ENCODE measurements at places on chromosomes 7 and 10.
A peak's percentile ranks its signal among the peaks of the same experiment; 100 is the strongest.

GRCh38 chr10:71623098-71623985 is 96.2 kb downstream of the C10orf105 start:
- DNase-seq = no peak

GRCh38 chr7:17153536-17153935 is 144.9 kb upstream of the AHR start:
- no peak for DNase-seq

DNA sequence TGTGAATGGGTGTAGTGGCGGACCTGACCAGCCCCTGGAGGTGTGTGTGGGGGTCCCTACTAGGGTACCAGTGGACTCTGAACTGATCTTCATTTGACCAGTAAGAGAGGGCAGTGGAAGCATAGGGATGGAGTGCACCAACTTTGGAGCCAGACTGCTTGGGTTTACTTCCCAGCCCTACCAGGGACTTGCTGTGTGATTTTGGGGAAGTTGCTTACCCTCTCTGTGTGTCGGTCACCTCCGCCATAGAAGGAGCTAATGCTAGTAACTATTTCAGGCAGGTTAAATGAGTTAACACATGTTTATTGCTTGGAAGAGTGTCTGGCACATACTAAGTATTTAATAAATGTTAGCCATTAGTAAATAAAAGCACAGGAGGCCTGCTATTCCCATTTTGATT is 6.6 kb downstream of the ADCYAP1R1 start:
- DNase-seq = no peak

- DNase-seq = no peak
These were observed 65.6 kb downstream of the PTEN start for GRCh38 chr10:87928996-87929395.

GRCh38 chr7:11182736-11183135 is 209.1 kb downstream of the PHF14 start:
- DNase-seq = peak; percentile 12

GRCh38 chr10:7408291-7409044 is 2.4 kb downstream of the SFMBT2 start:
- DNase-seq = no peak

- no peak for DNase-seq
These were observed 1.8 kb downstream of the SNCG start for GRCh38 chr10:86960003-86960862.

DNA sequence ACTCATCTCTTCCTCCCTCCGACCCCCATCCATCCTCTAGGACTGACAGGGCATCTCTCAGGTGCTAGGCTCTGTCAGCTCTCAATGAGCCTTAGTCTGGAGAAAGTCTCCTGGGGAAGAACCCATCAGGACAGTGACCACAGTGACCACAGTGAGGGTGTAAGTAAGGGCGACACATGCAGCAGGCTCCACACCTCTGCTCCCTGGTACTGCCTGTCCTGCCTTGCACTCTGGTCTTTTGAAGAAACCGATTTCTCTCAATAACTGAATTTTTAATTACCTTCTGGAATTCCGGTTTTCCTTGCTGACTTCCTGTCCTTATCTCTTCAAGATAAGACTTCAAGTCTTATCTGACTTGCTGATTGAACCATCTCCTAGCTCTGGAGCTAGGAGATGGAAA is 190.2 kb downstream of the ACTR3B start:
- DNase-seq = no peak

DNA sequence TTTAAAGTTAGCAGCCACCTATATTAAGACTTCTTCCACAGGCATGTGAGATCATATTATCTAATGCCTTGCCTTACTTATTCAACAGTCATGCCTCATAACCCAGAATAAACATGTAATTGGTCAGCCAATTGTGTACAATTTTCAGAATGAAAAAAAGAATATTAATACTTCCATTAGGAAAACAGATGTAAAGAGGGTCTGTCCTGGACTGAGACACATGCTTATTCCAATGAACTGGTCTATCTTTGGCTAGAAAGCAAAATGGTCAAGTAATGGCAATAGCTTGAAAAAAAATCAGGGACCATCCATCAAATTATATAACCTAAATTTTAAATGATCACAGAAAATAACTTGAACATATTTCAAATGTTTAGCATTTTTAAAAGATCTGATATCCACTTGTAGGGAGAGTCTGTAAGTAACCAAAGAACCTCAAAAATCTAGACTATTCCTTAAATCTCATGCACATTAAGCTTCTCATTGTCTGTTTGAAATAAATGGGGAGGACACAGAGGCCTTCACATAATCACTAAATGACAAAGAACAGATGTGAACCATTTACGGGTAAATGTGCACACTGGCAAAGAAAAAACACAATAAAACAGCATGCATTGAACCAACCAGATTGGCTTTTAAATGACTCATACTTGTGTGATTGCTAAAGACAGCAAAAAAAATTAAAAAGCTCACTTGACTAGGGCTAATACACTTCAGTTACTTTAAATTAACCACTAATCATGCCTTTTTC is 568.8 kb upstream of the PCDH15 start:
- DNase-seq = peak; percentile 77

GRCh38 chr7:137992550-137993394 is 9.1 kb downstream of the CREB3L2 start:
- DNase-seq = peak; percentile 95

GRCh38 chr10:116752969-116753665 is 10.8 kb upstream of the HSPA12A start:
- no peak for DNase-seq

GRCh38 chr7:38070718-38071117 is 107.3 kb upstream of the STARD3NL start:
- DNase-seq = no peak

DNA sequence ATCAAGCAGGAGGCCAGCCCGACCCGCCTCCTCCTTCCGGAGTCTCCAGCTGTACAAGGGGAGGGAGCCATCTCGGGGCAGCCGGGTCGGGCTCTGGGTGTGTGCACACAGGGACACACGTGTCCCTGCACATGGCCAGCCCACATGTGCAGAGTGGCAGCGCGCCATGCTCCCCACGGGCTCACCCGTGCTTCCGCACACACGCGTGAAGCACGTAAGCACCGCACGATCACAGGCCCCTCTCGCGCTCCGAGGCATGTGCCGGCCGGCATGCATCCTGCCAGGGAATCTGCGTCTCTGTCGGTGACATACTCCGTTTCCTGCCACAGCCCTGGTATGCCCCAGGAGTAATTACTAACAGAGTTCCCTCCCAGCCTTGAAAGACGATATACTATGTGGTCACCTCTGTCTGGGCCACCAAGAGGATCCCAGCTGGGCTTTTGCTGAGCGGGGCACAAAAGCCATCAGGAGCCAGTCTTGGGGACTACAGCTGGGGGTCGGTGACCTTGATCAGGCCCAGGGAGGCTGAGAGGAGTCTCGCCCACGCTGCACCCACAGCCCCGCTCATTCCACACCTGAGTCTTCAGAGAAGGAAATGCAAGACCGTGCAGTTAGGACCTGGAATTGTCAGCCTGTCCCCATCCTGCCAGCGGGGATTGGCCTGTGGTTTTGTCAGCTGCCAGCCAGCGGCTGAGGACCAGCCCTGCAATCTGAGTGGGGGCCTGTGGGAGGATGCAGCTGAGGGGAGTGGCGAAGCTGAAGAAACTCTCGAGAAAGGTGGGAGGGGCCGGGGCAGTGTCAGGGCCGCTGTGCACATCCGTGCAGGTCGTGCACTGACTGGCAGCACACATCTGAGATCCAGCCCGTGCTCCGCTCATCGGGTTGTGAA is 11.0 kb upstream of the LFNG start:
- DNase-seq = no peak

GRCh38 chr10:118332948-118333710 is 9.0 kb downstream of the FAM204A start:
- no peak for DNase-seq
